ENCODE measurements at places on chromosomes 4 and X.

GRCh38 chr4:147965056-147965455 is 233.2 kb downstream of the ARHGAP10 start:
- DNase-seq = no peak

DNA sequence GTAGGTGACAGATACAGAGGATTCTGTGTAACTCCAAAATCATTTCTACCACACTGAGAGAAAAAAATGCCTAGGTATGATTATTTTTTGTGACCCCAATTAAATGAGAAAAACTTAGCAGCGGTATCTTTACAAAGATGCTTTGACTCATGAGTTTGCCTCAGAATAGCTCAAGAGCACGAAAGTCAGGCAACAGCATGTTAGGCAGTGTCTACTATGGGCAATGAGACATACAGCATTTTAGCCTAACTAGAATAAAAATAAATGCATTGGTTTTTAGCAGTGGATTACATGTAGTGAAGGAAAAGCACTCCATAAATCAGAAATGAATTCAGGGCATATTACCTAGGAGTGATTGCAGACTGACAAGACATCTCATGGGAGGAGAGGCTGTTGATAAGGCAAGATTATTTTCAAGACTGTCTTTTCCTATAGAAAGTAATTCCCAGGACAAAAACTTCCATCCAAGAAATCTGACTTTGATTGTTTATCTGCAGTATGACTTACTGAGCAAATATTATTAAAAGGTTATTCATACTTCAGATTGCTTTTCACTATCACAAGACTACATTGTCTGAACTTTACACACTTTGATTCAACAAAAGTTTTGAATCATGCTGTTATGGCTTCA is 3.6 kb downstream of the ANXA10 start:
- no peak for DNase-seq

GRCh38 chr4:128686032-128686465 is 123.5 kb upstream of the JADE1 start:
- DNase-seq = no peak

DNA sequence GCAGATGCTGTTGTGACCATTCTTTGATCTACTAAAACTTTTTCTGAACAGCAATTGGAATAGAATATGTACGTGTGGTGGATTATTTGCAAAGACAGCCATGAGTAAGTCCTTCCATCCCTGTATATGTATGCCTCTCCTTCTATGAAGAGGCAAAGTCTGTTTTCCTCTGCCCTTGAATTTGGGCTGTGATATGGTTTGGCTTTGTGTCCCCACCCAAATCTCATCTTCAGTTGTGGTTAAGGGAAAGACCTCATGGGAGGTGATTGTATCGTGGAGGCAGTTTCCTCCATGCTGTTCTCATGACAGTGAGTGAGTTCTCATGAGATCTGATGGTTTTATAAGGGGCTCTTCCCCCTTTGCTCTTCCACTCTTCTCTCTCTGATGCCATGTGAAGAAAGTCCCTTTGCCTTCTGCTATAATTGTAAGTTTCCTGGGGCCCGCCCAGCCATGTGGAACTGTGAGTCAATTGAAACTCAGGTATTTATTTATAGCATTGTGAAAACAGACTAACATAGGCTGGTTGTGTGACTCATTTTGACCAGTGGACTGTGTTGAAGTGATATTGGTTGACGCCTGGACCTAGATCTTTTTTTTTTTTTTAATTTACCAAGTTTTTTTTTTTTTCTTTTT is 108.3 kb upstream of the CAMK2D start:
- DNase-seq = no peak

DNA sequence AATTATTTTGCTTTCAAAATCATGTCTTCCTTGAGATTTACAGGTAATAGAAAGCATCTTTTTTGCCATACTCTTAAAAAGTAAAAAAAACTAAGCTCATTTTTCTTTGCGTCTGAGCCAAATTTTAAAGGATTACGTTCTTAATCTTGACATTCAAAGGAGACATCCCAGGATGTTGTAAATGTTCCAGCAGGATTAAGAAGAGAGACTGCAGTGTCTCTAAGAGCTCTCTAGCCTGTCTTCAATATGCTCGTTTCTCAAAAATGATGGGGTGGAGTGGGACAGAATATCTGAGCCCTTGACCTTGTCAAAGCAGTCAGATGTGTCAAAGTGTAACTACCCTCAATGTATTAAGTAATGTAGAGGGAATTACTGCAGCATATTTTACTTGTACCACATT is 363.3 kb downstream of the PCDH7 start:
- no peak for DNase-seq

DNA sequence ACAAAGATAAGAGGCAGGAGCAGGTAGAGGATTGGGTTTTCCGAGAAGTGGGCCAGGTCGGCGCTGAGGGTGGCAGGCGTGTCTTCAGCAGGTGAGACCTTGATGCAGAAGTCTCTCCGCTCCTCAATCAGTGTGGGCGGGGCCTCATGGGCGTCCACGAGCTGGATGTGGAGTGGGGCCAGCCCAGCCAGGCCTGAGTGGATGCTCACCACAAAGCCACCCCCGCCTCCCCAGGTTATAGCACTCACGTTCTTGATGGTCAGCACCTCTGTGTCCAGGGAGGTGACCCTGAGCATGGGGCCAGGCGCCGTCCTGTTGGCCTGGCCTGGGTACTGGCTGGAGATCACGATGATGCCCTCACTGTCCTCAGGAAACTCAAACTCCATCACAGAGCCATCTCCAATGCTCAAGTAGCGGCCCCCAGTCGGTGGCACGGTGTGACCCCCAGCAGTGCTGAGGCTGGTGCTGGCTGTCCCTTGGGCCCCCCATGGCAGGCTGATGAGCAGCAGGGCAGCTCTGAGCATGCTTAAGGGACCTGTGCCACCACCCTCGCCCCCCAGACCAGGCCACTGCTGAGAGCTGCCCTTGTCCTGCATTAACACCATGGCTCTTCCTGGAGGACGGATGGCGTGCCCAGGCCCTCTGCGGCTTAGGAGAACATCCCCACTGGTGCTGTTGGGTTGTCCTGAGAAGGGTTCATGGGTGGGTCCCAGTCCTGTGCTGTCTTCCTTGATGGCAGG is 1.9 kb downstream of the SLC10A3 start:
- no peak for DNase-seq

GRCh38 chrX:49879656-49880277 is 483 bp downstream of the USP27X start:
- no peak for DNase-seq

DNA sequence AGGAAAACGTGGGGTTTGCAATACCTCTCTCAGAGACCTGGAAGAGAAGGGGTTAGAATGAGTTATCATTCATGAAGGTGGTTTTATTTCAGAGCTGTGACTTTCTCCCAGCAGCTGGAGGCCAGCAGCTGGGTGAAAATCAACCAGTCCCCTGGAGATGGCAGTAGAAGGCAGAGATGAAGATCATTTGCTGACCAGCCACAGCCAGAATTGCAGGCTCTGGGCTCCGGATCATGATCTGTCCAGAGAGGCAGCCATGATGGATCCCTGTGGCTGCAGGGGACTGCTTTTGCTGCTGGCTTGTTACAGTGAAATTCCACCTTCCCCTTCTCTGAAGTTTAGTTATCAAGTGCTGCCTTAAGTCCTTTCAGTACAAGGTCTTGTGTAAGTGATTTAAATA is 46.9 kb upstream of the TAB3 start:
- DNase-seq = peak; percentile 1

- DNase-seq = no peak
These were observed 62.1 kb downstream of the FUNDC1 start for GRCh38 chrX:44480591-44480990.

- no peak for DNase-seq
These were observed 49.9 kb upstream of the HELT start for GRCh38 chr4:184968366-184968765.
